ENCODE measurements at places on chromosomes 5 and 9.

DNA sequence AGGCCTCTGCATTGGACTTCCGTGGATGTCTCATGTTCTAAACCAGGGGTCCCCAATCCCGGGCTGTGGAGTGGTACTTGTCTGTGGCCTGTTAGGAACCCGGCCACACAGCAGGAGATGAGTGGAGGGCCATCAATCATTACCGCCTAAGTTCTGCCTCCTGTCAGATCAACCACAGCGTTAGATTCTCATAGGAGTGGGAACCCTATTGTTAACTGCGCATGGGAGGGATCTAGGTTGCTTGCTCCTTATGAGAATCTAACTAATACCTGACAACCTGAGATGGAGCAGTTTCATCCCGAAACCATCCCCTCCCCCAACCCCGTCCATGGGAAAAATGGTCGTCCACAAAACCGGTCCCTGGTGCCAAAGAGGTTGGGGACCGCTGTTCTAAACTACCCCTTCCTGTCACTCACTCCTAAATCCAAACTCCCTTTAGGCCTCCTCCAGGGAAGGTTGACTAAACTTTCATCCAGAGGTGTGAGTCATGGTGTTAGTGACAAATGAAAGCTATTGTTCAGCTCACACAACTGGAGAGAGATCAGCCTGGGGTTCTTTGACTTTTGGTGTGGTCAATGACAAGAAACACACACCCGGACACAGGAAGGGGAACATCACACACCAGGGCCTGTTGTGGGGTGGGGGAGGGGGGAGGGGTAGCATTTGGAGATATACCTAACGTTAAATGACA lies 9.5 kb downstream of the KCNV2 start:
- DNase-seq, result no peak

GRCh38 chr5:55853818-55854217 lies 2.7 kb downstream of the IL31RA start:
- no peak for DNase-seq

- no peak for DNase-seq
Measured at GRCh38 chr5:159788835-159789331, 127.4 kb upstream of the ADRA1B start.

- DNase-seq, result no peak
Measured at GRCh38 chr5:127447827-127448226, 69.6 kb upstream of the PRRC1 start.

DNA sequence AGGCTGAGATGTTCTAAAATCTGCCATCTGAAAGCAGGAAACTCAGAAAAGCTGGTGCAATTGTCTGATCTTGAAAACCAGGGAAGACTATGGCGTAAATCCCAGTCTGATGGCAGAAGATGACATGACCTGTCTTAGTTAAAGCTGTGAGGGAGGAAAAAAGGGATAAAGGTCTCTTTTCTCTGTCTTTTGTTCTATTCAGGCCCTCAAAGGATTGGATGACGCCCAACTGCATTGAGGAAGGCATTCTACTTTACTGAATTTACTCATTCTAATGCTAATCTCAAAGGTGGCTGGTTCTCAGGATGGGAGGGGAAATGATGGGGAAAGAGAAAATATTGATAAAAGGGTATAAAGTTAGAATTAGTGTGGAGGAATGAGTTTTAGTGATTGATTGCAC lies 312.8 kb upstream of the CTNND2 start:
- DNase-seq, result no peak

DNA sequence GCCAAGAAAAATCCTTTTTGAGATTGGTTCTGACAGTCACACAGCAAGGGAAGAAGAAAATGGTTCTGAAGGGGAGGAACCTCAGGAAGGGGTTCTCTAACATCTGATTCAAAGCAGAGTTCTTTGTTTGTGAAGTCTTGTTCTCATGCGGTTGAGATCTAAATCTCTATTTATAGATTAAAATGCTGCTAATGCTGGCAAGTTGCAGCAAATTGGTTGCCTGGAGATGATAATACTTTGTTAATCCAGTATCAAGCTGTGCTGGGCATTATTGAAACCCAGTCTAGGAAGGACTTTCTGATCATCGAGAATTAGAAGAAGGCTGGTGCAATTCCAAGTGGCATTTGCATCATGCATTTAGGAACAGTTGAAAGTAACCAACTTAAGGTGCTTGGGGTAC lies 34.0 kb upstream of the SLC28A3 start:
- DNase-seq, result no peak

DNA sequence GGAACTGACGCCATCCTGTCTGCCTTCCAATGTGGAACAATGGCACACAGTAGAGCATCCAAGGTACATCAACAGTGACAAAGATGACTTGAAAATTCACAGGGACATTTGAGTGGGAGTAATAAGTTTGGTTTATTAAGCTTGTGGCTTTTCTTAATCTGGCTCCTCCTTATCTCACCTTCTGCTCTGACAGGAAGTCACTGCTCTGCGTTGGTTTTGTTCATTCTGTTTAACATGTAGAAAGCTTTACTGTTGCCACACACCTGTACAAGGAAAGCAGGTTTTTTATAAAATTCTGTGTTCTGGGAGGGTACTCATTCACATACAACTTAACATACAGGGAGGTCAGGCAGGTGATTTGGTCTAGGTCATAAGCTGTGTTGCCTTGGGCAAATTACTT lies 1.6 kb upstream of the GZMK start:
- no peak for DNase-seq

DNA sequence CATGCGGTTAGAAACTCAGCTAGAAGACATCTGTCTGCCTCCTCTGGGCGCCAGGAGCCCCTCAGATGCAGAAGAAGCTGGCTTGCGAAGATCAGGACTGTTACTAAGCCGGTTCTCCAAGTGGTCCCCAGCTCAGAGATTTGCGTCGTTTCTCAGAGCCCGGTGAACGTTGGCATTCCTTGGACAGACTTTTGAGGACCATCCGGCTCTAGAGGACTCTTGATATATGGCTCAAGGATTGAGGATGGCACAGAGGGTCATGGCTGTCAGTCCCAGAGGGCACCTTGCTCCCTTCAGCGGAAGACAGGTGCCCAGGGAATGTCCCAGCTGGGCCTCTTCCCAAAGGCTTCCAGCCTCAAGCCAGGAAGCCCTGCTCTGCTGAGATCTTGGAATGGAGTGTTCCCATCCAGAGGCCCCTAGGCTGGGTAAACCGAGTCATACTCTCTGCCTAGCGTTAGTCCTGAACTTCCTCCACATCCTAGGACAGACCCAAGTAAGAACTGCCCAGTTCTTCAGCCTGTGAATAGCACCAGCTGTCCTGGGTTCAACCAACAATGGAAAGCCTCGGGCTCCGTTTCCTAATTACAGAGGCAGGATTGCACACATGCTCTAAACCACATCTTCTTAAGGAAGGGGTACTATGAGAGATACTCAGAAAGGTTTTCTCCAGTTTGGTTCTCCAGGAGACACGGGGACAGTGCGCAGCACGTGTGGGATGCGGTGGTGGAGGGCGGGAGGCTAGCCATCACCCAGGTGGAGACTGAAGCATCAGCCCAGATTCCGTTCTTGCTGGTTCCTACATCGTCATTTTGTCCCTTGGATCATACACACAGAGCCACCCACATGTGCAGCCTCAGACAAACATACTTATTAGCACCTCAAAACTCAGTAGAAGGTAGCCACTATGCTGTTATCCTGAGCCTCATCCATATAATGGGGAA lies 51.4 kb downstream of the ZNF354C start:
- DNase-seq, result no peak

DNA sequence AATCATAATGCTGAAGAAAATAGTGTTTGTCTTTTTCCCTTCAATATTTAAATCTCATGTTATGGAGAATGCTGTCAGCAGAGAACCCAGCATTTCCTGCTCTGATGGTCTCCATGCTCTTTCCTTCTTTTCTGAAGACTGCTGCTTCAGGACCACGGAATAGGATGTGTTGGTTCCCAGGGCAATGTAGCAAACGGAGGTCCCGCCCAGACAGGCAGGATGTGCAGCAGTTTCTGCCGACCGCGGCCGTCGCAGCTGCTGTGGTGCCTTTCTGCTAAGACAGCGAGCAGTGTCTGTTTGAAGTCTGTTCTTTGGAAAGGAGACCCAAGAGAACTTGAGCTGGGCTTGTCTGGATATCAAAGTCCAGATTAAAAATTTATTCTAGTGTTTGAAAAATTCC lies 654.3 kb downstream of the CCDC171 start:
- DNase-seq, result peak; percentile 5

DNA sequence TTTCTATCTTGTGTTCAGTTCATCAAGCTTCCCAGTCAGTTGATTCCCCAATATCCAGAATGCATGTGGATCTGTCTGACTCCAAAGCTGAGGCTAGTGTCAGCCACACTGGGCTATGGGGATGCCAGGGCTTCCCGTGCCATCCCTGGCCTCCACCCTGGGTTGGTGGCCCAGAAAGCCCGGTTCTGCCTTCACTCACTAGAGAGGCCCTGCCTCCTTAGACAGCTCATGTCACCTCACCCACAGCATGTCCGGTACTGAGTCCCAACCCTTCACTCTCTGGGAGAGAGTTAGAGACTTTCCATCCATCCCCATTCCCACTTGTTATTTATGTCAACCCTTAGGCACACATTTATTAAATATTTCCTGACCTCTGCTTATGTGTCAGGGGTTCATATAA lies 119.5 kb upstream of the GPR151 start:
- no peak for DNase-seq

GRCh38 chr5:33336891-33337636 lies 103.7 kb upstream of the TARS1 start:
- no peak for DNase-seq

DNA sequence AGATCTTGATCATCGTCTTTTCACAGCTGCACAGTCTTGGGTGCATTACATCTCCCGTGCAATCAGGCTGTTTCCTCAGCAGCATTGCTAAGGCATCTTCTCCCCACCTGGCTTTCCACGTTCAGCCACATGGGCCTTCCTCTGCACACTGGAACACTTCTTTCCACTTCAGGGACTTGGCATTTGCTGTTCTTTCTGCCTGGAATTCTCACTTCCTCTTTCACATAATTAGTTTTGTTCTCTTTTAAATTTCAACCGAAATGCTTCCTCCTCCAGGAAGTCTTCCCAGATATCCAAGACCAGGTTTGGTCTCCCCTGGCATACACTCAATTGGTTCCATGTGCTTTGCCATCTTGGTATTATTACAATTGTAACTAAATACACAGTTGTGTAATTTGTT lies 43.8 kb downstream of the WHRN start:
- DNase-seq, result no peak

GRCh38 chr9:5402217-5402616 lies 35.5 kb downstream of the PLGRKT start:
- no peak for DNase-seq

DNA sequence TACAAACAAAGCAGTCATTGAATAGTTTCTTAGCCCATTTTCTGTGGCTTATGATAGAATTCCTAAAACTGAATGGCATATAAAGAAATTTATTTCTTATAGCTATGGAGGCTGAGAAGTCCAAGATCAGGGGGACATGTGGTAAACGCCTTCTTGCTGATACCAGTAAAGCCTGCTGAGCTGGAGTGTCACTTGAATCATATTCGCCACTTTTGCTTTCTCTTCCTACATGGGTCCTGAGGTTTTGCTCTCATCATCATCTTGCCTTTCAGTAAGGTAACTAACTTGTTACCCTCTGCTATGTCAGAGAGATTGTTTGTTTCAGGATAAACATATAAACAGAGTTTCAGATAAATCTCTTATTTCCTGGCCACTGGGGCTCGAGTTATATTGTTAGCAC lies 203.3 kb upstream of the DMRT1 start:
- DNase-seq, result no peak

- no peak for DNase-seq
Measured at GRCh38 chr9:27468462-27469110, 55.5 kb upstream of the IFNK start.

DNA sequence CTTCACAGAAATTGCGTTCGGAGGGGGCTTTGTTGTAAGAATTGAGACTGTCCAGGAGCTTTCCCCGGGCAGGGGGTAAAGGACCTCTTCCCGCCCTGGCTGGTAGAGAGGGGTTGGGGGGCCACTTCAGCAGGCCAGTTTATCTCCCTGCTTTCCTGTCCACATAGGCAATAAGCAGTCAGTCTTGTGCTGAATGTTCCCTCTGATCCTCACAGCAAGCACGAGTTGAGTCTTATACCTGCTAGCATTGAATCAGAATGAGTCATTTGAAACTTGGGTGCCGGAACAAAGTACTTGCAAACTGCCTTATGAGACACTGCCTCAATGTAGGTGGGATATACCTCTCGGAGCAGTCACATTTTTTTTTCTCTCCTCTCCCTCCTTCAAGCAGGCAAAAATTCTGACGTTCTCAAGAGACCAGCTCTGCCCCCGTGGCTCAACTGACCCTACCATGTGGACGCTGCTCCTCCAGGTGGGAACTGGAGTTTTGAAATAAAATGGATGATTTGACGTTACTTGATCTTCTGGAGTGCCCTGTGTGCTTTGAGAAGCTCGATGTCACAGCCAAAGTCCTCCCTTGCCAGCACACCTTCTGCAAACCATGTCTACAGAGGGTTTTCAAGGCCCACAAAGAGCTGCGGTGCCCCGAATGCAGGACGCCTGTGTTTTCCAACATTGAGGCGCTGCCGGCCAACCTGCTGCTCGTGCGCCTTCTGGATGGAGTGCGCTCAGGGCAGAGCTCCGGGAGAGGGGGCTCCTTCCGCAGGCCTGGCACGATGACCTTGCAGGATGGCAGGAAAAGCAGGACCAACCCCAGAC lies 1.3 kb downstream of the SH3RF2 start:
- no peak for DNase-seq

DNA sequence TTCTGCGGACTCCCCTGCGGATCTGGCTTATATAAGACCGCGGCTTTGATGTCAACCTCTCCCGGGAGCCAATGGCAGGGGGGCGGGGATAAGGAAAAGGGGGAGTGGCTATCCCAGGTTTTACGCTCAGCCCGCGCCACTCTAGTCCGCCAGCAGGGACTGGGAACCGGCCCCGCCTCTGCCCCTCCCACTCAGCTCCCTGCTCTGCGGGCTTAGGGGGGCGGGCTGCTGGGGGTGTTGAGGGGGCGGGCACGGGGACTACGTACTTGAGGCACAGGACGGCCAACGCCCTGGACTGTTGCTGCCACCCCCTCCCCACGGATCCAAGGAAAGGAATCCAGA lies at the start of gene HAND1:
HAND1 (minus strand) TSS at position 4 of the 342 bp plus-strand sequence. CDS start 219 bp downstream, outside the sequence.
- no peak for DNase-seq

DNA sequence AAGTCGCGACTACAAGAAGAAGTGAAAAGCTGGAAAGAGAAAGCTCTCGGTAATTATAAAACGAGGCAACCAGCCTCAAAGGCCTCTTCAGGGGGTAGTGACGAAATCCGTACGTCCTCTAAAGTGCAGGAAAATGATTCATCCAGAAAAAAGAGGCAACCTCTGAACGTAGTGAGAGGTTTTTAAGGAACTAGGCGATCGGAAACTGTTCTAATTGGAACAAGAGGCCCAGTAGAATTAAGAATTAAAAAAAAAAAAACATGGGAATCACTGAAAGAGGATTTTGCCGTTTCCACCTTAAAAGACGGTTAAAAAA lies 1.0 kb downstream of the CSNK1A1 start:
- DNase-seq, result no peak

DNA sequence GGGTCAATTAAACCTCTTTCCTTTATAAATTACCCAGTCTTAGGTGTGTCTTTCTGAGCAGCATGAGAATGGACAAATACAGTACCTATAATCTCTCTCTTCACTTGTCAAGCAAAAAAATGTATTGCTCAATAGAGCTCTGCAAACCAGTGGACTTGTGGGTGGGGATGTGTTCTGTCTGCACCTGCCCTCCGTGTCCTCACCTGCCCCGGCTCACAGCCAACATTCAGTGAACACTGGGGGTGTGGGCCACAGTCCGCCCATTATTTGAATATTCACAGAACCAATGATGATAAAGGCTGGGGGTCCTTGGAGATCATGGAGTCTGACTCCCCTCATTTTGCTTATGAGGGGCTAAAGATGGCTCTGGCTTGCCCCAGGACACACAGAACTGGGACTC lies 36.9 kb upstream of the MED27 start:
- no peak for DNase-seq

Measured in stimulated activated CD8-positive, alpha-beta memory T cell treated with anti-CD3 and anti-CD28 coated beads, Interleukin-2, amount 100 ng/mL, for 48 hours (primary cell).